Stimulated activated CD4-positive, alpha-beta T cell treated with anti-CD3 and anti-CD28 coated beads, TNF-alpha, amount 100 ng/mL, for 1 hour (primary cell): ENCODE measurements at places on chromosomes 3 and 15.

DNA sequence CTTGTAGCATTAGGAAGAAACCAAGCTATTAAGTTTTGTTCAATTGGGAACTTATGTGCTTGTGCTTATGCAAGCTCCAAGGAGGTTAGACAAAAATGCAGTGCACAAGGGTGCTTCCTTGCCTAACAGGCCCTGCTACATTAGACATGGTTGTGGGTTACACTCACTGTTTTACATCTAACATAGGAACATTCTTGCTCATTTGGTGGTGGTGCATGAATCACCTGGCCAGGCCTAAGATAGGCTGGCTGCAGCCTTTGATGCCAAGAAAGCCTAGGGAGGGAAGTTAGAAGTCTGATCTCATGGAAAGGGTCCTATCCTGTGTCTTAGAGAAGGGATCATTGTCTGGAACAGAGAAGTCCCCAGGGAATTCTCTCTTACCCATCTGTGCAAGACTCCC lies 43.5 kb downstream of the CA12 start:
- no peak for DNase-seq

GRCh38 chr15:39497759-39498565 lies 82.9 kb upstream of the THBS1 start:
- no peak for DNase-seq

GRCh38 chr15:59256482-59256881 lies 49.8 kb downstream of the LDHAL6B start:
- no peak for DNase-seq

GRCh38 chr3:193944518-193944884 lies 191.4 kb upstream of the HES1 start:
- DNase-seq, result no peak

- DNase-seq, result no peak
Observed at GRCh38 chr3:171991166-171991565, 48.2 kb upstream of the FNDC3B start.

DNA sequence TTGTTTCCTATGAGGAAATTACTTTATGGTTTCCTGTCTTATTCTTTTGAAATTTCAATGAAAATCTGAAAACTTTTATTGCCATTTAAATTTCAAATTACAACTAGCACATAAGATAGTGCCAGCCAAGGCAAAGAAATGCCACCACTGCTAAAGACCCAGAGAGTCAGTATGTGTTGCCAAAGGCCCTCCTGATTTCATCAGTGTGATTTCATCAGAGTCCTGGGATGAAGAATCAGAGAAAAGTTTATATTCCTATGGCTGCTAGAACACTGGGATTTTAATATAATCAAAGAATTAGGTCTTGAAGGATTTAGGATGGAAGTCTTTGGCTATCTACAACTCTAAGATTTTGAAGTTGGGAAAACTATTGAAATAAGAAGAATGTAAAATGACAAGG lies 434.2 kb upstream of the CCDC54 start:
- no peak for DNase-seq

DNA sequence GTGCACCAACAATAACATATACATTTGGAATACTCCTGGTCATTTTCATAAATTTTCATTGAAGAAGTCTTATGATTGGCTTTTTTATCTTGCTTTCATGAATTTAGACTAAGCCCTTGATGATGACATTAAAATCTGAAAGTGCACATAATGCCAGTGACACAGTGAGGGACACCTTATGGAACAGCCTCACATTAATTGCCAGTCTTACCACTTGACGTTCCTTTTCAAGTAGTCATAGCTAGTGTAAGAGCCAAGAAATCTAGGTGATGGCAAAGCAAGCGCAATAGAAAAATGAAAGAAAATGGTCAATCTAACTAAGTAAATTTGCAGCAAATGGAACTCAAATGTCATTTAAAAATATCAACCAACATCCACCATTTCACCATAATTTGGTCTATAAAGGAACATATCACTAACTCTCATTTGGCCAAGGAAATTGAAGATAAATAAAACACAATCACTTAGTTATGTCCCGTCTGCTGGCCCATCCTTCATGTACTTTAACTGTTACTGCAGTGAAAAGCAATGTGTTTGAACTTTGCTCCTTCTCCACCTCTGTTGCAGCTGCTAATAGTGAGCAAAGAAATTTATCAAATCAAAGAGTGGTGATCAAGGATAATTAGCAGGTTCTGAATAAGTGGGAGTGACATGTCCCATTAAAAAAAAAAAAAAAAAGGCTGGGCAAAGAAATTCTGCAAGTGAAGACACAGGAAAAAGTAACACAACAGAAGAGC lies 110.0 kb downstream of the TJP1 start:
- no peak for DNase-seq

GRCh38 chr3:193779933-193780332 lies 186.9 kb downstream of the OPA1 start:
- DNase-seq, result no peak

GRCh38 chr3:27666272-27666671 lies 55.9 kb downstream of the EOMES start:
- no peak for DNase-seq

GRCh38 chr3:30616347-30617027 lies 10.1 kb downstream of the TGFBR2 start:
- DNase-seq, result no peak

- no peak for DNase-seq
Observed at GRCh38 chr15:33963831-33964664, 4.2 kb upstream of the CHRM5 start.

DNA sequence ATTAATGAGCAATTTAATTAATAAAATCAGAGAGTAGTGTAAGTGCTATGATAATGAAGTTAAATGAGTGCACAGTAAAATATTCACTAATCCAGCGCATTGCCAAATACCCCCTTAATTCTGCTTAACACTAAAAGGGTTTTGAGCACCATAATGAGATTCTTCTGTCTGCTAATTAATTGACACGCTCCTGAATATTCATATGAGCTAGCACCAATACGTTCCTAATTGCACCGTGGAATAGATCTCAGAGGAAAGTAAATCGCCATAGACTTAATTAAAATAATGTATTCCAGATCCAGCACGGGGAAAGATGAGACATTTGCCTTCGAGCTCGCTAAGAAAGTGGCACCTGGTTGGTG lies 9.6 kb upstream of the FOXB1 start:
- DNase-seq, result no peak

- DNase-seq, result no peak
Observed at GRCh38 chr15:42048821-42049200, 28.0 kb upstream of the PLA2G4E start.

DNA sequence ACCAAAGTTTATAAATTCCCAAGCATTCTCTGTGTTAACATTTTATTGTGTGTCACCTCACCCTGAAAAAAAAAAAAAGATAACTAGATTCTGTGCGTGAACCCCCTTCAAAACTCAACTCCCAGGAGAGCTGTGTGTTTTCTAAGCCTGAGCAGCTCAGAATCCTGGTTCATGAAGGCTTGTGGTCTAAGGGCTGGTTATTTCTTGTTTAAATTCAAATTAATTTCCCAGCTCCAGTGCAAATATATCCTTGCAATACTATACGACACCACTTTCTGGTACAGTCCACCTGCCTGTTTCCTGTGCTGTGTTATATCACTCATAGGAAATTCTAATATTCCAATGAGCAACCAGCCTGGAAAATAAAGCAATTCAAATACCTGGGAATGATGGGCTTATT lies 23.4 kb upstream of the MYZAP start:
- no peak for DNase-seq

- DNase-seq, result no peak
Observed at GRCh38 chr3:116483135-116483534, 37.8 kb upstream of the LSAMP start.

GRCh38 chr15:31296646-31297574 lies 29.7 kb upstream of the KLF13 start:
- no peak for DNase-seq

DNA sequence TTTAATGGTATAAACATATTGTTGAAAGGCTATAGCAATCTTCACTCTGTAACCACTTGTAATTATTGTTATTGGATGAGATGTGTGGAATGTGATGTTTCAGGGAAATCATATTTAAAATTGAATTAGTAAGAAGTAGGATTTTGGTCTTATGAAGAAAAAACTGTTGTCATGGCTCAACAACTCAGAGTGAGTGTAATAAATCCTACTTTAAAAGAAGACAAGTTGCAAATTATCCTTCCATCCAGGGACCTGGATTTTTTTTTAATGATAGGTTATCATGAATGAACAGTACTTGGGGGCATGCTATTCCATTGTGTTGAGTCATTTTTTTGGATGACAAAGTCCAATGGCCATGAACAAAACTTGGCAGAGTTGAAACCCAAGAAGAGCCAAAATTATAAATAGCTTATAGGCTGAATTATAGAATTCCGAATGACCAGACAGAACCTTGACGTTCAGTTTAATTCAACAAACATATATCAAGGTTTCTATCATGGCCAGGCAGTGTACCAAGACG lies 625.5 kb upstream of the ZNF717 start:
- no peak for DNase-seq

- DNase-seq, result no peak
Observed at GRCh38 chr3:156542101-156543042, 12.5 kb downstream of the SSR3 start.

DNA sequence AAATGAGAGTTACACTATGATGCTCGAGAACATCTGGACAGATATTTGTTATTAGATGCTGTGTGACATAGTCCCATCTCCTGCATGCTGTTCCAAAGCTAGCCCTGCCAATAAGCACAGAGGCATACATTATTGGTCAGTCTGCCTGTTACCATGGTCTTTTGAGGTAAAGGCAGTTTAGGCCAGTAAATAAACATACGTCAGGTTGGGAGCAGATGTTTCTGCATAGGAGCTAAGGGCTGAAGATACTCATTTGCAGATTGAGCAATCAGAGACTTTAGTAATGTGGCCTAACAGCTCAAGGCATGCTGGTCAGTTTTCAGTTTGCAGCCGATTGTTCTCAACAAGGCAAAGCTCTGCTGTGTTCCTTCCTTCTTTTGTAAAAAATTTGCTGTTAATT lies 192.9 kb downstream of the ADAMTSL3 start:
- no peak for DNase-seq

GRCh38 chr15:72068856-72069255 lies 49.1 kb downstream of the MYO9A start:
- DNase-seq, result no peak

GRCh38 chr3:163347944-163348343 lies 1730.4 kb downstream of the SI start:
- no peak for DNase-seq

GRCh38 chr3:52537726-52538421 lies 1.5 kb downstream of the UQCC5 start:
- DNase-seq, result no peak

- no peak for DNase-seq
Observed at GRCh38 chr3:65348398-65348995, 660.7 kb upstream of the ADAMTS9 start.

GRCh38 chr15:50053055-50053856 lies 65.8 kb downstream of the ATP8B4 start:
- DNase-seq, result no peak

GRCh38 chr3:125011941-125012340 lies 43.9 kb downstream of the HEG1 start:
- no peak for DNase-seq

- no peak for DNase-seq
Observed at GRCh38 chr15:67820992-67821783, 4.1 kb upstream of the SKOR1 start.

- DNase-seq, result no peak
Observed at GRCh38 chr15:42732095-42732827, 4.7 kb downstream of the CDAN1 start.

DNA sequence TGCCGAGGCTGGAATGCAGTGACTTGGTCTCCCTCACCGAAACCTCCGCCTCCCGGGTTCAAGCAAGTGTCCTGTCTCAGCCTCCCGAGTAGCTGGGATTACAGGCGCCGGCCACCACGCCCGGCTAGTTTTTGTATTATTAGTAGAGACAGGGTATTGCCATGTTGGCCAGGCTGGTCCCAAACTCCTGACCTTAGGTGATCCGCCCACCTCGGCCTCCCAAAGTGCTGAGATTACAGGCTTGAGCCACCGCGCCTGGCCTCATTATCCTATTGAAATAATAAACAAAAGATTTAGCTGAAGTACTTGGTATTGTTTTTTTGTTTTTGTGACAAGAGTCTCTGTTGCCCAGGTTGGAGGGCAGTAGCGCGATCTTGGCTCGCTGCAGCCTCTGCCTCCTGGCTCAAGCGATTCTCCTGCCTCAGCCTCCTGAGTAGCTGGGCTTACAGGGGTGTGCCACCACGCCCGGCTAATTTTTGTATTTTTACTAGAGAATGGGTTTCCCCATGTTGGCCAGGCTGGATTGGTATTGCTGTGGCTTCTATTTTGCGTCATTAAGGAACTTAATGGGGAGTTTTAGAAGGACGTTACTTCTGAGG lies 1.5 kb downstream of the RPL35A start:
- no peak for DNase-seq

DNA sequence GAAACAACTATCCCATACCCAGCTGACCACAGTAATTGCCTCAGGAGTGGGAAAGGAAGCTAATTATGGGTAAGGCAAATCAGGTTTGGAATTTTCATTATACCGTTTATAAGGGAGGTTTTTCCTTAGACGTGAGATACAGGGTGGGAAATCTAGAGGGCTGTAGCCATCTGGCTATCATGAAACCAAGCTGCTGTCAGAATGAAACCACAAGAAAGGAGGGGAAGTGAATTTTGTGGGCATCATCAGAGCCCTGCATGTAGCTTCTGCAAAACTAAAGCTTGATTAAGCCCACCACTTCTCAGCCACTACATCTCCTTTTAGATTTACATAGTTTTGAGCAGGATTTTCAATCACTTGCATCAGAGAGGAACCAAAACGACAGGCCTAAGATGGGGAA lies 893.5 kb downstream of the TUSC7 start:
- DNase-seq, result no peak

DNA sequence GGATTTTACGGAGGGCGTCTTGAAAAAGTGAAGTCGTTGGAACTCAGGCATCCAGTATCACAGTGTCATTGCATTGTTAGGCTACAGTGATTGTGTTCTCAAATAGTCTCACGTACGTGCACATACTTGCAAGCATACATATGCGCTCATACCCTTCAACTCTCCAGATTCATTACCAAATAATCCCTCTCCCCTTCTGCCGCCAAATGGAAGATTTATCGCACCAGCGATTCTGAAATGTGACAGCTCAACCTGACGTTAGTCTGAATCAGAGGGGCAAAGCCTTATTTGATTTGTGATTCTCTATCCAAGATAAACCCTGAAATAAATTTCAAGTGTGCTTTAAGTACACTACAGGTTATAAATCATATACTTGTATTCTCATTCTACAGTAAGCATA lies 119.4 kb downstream of the GADL1 start:
- DNase-seq, result no peak

- DNase-seq, result no peak
Observed at GRCh38 chr3:160919942-160920341, 163.9 kb downstream of the PPM1L start.

DNA sequence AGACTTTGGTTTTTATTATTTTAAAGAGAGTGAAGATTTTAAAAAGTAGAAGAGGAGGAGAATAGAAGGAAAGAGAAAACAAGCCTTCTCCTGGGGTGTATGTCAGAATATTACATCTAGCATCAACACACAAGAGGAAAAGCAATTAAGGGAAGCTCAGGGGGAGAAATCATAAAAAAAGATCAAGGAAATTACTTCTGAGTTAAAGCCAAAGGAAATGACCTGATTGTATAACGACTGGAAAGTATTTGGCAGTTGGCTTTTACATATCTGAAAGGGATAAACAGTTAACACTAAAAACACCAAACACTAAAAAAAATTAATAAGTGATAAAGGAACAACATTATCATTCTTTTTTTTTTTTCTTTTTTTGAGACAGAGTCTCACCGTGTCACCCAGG lies 58.4 kb downstream of the CPNE4 start:
- DNase-seq, result no peak

- DNase-seq, result no peak
Observed at GRCh38 chr3:27589795-27590194, 105.6 kb upstream of the SLC4A7 start.

GRCh38 chr3:55923626-55924025 lies 436.5 kb upstream of the WNT5A start:
- no peak for DNase-seq
